Stimulated activated CD4-positive, alpha-beta T cell treated with anti-CD3 and anti-CD28 coated beads, TNF-alpha, amount 100 ng/mL, for 24 hours (primary cell): ENCODE measurements at places on chromosomes 12 and 14.

- DNase-seq, result no peak
Observed at GRCh38 chr14:68970038-68970612, 9.0 kb downstream of the ACTN1 start.

DNA sequence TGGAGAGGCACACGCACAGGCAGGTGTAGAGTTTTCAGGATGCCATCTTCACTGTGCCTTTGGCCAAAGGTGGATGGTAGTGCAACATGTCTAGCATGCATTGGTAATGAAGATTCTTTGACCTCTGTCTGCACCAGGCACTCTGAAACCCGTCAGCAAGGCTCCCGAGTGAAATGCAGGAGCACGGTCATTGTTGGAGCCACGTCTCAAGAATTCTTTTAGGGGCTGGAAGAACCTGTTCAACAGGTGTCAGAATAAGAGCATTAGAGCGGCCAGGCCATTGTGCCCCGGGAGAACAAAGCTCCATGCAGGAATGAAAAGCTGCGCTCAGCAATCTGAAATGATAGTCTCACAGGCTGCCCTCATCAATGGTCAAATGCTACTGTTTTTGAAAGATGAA lies 40.2 kb upstream of the DICER1 start:
- DNase-seq, result no peak

- DNase-seq, result no peak
Observed at GRCh38 chr14:67245104-67245503, 3.9 kb downstream of the PALS1 start.

- no peak for DNase-seq
Observed at GRCh38 chr14:101118746-101119591, 215.4 kb upstream of the RTL1 start.

DNA sequence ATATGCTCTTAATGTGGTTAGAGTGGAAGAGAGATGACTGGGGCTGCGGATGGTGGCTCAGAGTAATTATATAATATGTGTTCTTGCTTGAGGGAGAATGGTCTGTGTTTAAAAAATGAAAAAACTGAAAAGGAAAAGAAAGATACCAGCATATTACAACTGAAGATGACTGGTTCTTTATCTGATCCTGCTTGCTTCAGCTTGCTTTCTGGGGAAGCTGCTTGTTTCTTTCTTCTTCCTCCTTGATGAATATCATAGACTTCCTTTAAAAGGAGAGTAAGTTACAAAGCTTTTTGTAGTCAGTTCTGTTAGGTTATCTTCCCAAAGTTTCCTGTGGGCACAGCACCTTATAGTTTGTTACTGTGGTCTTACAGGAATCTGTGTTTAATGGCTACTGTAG lies 210.9 kb downstream of the ERC1 start:
- DNase-seq, result no peak

DNA sequence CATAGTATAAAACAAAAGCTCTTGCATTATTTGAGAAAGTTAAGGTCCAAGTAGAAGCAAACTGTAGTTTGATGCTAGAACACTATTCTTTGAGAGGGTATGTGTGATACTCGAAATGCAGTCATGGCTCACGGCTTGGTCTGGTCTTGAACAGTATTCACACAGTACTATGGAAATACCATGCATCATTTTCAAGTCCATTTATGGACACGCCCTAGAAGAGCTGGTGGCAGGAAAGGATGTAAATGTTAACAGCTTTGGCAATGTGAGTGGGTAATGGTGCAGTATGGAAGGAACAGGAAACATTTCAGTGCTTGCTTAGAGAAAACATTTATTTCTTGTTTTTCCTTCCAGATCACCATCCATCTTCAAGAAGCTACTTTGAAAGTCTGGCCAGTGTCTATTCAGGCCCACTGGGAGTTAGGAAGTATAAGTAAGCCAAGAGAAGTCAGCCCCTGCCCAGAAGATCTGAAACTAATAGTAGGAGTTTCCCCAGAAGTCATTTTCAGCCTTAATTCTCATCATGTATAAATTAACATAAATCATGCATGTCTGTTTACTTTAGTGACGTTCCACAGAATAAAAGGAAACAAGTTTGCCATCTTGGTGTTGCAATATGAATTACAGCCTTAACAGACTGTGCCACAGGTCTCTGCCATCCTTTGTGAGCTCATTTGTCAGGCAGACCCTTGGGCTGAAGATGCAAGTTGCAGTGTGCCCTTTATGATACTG lies 5.7 kb upstream of the AKAP5 start:
- no peak for DNase-seq

- DNase-seq, result no peak
Observed at GRCh38 chr12:20099395-20100183, 268.7 kb upstream of the PDE3A start.
